ENCODE measurements at places on chromosomes 3 and 15. TPM values are rescaled to one million over a fixed set of nuclear protein-coding genes. Genes with fewer than 3 reads are reported as not detected.

The MCF2L2 gene
- 0.62 TPM for total RNA-seq

- DNase-seq = no peak
- no peak overlapping the region for H3K27ac ChIP-seq
- no peaks in the 10 kb centered on the region for H3K36me3 ChIP-seq
- H3K4me3 ChIP-seq = no peak overlapping the region
Observed at GRCh38 chr3:98952404-98952803, 50.9 kb upstream of the DCBLD2 start.

DNA sequence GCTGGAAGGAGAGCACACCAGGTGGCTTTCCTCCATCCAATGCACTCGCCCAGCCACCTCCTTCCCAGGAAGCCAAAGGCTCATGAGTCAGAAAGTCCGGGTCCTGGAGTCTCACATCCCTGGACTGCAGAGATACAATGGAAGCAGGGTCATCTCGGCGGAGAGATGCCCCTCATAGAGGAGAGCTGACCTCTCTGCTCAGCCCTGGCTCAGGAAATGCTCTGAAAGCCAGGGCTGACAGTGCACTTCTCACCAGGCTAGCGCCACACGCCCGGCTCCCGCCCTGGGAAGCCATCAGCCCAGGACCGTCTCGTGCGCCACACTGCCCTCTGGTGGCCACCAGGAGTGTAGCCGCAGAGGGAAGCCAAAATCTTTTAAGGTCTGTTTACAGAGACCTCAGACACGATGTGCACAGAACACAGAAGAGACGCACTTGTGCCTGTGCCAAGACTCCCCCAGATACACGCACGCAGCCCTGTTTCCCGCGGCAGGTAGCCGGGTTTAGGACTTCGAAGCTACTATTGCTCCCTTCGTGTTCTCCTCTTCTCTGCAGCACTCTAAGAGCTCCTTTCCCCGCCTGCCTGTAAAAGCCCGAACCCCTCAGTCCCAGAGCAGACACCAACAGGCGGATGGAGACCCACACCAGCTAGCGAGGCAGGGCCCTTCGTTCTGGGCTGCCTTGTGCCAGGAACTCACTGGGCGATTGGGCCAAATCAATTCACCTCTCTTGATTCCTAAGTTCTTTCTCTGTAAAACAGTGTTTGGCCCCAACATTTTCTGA lies 9.7 kb downstream of the NTRK3 start:
- no peak overlapping the region for H3K4me3 ChIP-seq
- peak; percentile 83 for DNase-seq
- peaks cover 9% of the 10 kb centered on the region for H3K4me1 ChIP-seq
- no peak overlapping the region for H3K27ac ChIP-seq
- H3K36me3 ChIP-seq = no peaks in the 10 kb centered on the region

DNA sequence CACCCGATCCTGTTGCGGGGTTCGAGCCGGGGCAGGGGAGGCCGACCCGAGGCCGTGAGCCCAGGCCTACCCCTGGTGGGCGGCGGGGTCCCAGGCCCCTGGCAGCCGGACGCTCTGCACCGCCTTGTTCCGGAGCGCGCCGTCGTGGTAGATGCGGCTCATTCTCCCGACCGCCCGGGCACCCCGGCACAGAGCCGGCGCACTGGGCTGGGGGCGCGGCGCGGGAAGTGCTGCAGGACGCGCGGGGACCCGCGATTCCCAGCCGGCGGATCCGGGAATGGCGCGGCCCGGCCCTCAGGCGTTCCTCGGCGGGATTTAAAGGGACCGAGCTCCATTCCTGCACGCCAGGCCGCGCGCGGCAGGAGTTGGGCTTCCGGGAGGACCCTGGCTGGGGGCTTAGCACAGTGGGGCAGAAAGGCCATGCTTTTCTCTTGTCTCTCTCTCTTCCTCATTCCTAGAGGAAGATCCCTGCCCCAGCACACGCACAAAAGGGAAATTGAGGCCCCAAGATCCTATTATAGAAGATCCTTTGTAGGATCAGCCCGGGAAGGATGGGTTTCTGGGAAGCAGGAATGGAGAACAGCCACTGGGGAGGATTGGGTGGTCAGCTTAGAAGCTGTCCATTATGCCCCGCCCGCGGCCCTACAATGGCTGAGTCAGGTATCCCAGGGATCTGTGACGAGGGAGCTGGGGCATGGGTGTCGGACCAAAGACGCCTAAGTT lies at the start of gene ARPIN:
Gene ARPIN, minus strand, starts transcription at position 279 of the 723 bp plus-strand sequence. Its CDS starts 117 bp downstream, at position 162.
- peaks cover 4% of the 10 kb centered on the region for H3K36me3 ChIP-seq
- H3K4me1 ChIP-seq = peaks cover 22% of the 10 kb centered on the region
- H3K27ac ChIP-seq = peak within 1 kb of the TSS; percentile 88
- DNase-seq = peak; percentile 73
- peak within 1 kb of the TSS; percentile 84 for H3K4me3 ChIP-seq
- no peaks in the 10 kb centered on the region for H3K27me3 ChIP-seq

DNA sequence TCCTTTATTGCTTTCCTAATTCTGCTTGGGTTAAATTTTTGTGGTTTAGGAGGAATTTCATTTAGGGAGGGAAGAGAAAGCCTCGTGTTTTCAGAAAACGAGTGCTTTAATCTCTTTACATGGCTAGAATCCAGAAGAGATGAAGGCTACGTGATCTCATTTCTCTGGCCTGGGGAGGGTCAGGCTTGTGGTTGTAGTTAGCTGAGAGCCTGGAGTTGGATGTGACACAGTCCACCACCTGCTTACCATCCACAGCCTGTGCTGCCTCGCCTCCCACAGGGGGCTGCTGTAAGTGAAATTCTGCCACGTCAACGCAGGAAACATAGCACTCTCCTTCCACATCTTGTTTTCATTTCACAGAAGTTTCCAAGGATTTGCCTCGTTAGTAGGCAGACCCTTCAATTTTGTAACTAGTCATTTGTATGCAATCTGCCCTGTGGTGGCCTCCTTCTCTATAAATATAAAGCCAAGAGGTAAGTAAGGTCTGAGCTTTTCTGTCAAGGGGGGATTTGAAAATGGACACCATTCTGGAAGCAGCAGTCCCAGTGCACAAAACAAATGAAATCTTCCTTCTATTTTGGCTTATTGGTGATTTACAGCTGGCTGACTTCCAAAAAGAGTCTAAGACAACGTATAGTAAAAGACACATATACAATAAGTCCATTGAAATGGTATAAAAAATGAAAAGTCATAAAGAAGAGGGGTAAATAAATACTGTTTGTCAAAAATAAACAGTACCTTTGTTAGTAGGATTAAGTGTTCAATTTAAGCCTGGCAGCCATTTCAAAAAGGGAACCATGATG lies 3.4 kb downstream of the GXYLT2 start:
- peaks cover 26% of the 10 kb centered on the region for H3K4me1 ChIP-seq
- DNase-seq = no peak
- H3K27ac ChIP-seq = peak overlapping the region; percentile 55
- peaks cover 22% of the 10 kb centered on the region for H3K27me3 ChIP-seq

DNA sequence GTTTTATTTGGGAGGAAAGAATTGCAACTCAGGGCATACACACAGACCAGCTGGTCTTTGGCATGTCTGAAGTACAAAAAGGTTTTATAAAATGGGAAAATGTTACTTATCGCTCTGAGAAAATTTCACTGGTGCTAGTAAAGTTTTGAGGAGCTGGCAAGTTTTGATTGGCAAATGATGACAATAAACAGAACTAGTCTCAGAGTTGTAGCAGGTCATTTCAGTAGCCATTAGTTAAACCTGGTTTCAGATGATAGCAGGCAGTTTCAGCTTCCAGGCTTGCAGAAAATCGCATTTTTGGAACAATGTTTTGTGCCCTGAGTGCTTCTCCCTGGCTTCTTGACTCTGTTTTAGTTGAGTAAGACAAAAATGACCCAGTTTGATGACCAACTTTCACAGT lies 10.7 kb downstream of the B2M start:
- no peaks in the 10 kb centered on the region for H3K27me3 ChIP-seq
- H3K4me3 ChIP-seq = no peak overlapping the region
- H3K36me3 ChIP-seq = peaks cover 27% of the 10 kb centered on the region
- H3K27ac ChIP-seq = no peak overlapping the region

The PLSCR4 gene
- 63.5 TPM for total RNA-seq

- H3K27me3 ChIP-seq = no peaks in the 10 kb centered on the region
- DNase-seq = no peak
- H3K4me1 ChIP-seq = no peaks in the 10 kb centered on the region
- H3K27ac ChIP-seq = no peak overlapping the region
Observed at GRCh38 chr3:115211810-115212492, 64.9 kb upstream of the ZBTB20 start.

- peaks cover 21% of the 10 kb centered on the region for H3K4me1 ChIP-seq
- DNase-seq = peak; percentile 71
- H3K36me3 ChIP-seq = no peaks in the 10 kb centered on the region
- H3K27me3 ChIP-seq = no peaks in the 10 kb centered on the region
- H3K4me3 ChIP-seq = peak overlapping the region; percentile 96
- H3K27ac ChIP-seq = peak overlapping the region; percentile 95
Observed at GRCh38 chr3:155870945-155871745, 695 bp downstream of the GMPS start.

GRCh38 chr3:156017352-156018030 lies 102.9 kb upstream of the KCNAB1 start:
- H3K4me3 ChIP-seq = no peak overlapping the region
- H3K36me3 ChIP-seq = no peaks in the 10 kb centered on the region
- no peak for DNase-seq
- H3K4me1 ChIP-seq = no peaks in the 10 kb centered on the region

The COL6A5 gene
- 4.5 TPM for total RNA-seq

GRCh38 chr15:89486726-89487050 lies 9.7 kb downstream of the RHCG start:
- peak; percentile 73 for DNase-seq
- no peak overlapping the region for H3K4me3 ChIP-seq
- no peak overlapping the region for H3K27ac ChIP-seq
- H3K4me1 ChIP-seq = no peaks in the 10 kb centered on the region
